ENCODE measurements at places on chromosomes 3 and 15.
A peak's percentile ranks its signal among the peaks of the same experiment; 100 is the strongest.

GRCh38 chr3:132378-132777, 64.2 kb upstream of the CHL1 start:
- DNase-seq, result no peak

- no peak for DNase-seq
These were observed 446.2 kb upstream of the NR2F2 start for GRCh38 chr15:95884276-95884675.

GRCh38 chr15:89087161-89087829, 961 bp upstream of the ABHD2 start:
- no peak for DNase-seq

- DNase-seq, result no peak
These were observed 861.9 kb upstream of the SEMA6D start for GRCh38 chr15:46855388-46855787.

- peak; percentile 32 for DNase-seq
These were observed 9.5 kb downstream of the SEC22C start for GRCh38 chr3:42572278-42572677.

GRCh38 chr15:90913398-90913944, 10.4 kb downstream of the MAN2A2 start:
- no peak for DNase-seq

DNA sequence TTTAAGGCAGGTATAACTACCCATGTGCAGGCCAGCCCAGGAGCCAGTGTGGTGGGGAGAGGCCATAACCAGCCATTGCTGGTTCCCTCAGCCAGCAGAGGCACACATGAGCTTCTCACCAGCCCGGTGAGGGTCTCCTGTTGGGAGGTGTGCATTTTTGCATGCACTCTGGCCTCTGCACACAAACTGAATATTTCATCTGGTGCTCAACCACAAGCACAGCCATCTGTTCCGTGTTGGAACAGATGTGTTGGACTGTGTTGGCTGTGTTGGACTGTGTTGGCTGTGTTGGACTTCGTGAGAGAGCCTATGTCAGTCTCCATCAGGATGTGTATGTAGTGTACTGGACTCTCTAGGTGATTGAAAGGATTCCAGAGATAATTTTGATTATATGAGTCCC, 67.2 kb downstream of the RPL39L start:
- no peak for DNase-seq

DNA sequence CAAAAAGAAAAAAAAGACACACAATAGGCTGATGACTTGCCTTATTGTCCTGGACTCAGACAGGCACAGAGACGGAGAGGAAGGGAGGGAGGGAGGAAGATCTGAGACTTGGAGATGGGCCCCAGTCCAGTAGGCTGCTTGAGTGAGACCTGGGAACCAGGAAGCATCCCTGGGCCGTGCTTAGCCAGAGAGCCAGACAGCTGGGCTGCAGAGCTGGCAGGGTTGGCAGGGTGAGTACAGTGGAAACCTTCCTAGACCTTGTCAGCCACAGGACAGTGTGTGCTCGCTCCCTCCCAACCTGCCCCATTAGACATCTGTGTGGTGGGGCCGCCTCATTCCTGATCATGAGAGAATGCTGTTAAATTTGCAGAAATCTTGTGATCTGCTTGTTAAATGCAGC, 107.9 kb upstream of the ALDH1A3 start:
- no peak for DNase-seq

GRCh38 chr15:34942363-34942762, 27.2 kb downstream of the AQR start:
- DNase-seq, result no peak

GRCh38 chr15:56619887-56620286, 113.4 kb downstream of the ZNF280D start:
- DNase-seq, result no peak

GRCh38 chr3:23484386-23484785, 281.3 kb downstream of the UBE2E2 start:
- DNase-seq, result no peak

DNA sequence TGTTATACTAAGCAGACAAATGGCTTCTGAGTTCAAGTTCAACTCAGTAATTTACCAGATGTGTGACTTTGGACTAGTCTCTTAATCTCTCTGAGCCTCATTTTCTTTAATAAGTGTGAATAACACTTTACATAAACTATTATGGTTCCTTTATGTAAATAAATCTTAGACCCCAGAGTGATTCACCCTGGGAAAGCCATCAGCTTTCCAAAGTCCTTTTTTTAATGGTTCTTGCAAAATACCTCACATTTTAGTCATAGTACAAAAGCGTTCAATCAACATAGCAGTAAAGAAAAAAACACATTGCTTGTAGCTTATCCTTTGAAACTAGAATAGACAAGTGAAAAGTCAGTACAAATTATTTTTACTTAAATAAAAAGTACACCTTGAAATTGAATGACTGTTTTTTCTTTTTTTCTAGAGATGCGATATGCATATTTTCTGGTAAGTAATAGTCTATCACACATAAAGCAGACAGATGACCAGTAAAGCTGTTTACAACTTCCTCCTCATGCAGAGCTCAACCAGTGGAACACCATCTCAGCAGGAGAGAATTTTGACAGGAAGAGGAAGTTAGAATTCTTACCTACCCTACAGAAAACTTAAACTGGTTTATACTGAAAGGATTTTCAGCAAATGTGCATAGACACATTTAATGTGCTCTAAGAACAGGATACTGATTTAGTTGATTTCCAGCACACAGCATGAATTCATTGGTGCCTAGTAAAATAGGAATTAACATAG, 123.0 kb upstream of the AGBL1 start:
- DNase-seq, result no peak

- no peak for DNase-seq
These were observed 226.8 kb upstream of the BHLHE40 start for GRCh38 chr3:4752201-4753072.

GRCh38 chr3:56131974-56132590, 336.2 kb downstream of the ERC2 start:
- peak; percentile 17 for DNase-seq

Measured in activated T-cell treated with anti-CD3 and anti-CD28 coated beads, Interleukin-2, amount 50 U/mL, for 48 hours (primary cell).